ENCODE measurements at places on chromosomes 11 and 22.

- no peak for DNase-seq
These were observed 73.7 kb downstream of the FLI1 start for GRCh38 chr11:128767591-128768001.

- DNase-seq, result no peak
These were observed 32.6 kb upstream of the CRYBB3 start for GRCh38 chr22:25167082-25167481.

DNA sequence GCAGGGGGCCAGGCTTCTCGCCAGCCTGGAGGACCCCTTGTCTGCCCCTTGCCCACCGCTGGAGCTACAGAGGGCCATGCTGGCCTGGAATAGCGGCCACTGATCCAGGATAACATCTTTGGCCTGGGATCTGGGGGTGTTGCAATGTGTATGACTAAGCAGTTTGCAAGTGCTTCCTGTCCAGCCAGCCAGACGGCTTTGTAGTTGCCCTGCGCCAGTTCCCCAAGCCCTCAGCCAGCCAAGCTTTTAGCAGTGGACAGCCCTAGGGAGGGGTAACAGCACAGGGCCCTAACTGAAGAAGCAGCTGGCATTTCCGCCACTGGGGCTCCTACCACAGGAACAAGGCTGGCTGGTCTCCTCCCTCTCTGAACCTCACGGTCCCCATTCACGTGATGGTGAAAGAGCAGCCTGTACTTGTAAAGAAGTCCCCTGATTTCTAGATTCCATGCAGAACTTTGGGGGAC, 32.1 kb downstream of the UQCR10 start:
- DNase-seq, result no peak

GRCh38 chr22:36415415-36416168, 27.8 kb upstream of the MYH9 start:
- DNase-seq, result no peak

GRCh38 chr22:38424525-38425080, 30.4 kb downstream of the KCNJ4 start:
- no peak for DNase-seq

DNA sequence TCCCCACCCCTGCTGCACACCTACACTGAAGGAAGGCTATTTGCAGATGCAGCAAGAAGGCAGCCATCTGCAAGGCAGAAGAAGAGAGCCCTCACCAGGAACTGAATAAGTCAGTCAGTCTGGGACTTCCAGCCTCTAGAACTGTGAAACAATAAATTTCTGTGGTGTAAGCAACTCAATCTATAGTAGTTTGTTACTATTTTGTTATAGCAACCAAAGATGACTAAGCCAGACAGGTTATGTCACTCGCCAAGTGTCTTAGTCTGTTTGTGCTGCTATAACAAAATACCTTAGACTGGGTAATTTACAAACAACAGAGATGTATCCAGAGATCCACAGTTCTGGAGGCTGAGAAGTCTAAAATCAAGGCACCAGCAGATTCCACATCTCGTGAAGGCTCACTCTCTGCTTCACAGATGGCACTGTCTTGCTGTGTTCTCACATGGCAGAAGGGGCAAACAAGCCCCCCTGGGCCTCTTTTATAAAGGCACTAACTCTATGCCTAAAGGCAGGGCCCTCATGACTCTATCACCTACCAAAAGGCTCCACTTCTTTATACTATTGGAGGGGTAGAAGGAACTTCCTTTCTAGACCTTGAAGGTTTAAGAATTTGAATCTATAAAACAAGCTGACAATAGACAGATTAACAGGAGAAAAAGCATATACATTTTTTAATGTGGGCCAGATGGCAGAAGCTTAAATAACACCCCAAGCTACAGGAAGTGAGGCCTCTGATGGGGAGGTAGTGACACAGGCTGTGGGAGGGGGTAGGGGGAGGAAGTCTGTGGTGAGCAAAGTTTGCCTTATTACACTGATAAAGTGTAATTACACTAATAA, 12.3 kb downstream of the APOL6 start:
- no peak for DNase-seq

- DNase-seq, result no peak
These were observed 84.4 kb downstream of the MED15 start for GRCh38 chr22:20591660-20592310.

All from HEK293T (cell line).